ENCODE measurements at places on chromosomes 12 and 14.

GRCh38 chr14:20679907-20680306 is 4.5 kb upstream of the RNASE4 start:
- peak; percentile 62 for DNase-seq

DNA sequence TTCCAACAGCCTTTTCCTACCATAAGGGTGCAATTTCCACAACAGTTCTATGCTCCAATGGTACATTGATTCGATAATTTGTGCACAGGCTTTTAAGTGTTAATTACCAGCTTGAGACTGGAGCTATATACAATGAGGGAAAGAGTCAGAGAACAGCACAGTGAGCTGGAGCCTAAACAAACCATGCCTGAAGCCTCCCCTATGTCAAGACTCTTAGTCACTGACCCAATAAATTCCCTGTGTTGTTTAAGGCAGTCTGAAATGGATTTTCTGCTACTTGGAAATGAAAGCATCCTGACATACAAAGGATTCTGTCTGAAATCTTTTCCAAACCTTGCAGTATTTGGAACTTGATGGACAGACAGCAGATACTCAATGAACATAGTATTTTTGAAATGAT is 149.0 kb downstream of the EFCAB11 start:
- no peak for DNase-seq

GRCh38 chr12:80946591-80946990 is 8.9 kb upstream of the LIN7A start:
- peak; percentile 15 for DNase-seq

DNA sequence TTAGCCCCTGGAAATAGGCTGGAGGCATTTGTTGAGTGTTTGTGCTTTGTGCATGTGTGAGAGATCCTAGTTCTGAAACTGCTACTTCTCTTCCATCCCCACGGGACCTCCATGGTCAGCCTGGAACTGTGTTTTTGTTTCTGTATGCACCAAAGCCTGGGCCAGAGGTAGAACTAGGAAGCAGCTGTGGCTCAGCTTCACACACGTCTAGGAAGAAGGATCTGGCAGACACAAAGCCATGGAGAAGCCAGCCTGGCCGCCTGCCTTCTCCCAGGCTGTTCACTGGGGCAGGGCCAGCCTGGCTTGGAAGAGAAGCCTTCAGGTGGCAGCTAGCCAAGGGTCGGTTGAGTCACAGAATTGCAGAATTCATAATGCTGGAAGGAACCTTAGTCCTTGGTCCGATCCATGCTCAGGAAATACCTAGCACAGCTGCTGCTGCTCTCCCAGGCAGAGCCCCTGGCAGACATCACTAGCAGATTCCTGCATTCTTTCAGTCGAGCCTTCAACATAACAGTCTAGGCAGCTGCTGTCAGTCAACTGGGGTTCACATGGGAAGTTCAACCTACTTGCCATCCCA is 27.0 kb downstream of the RIN3 start:
- peak; percentile 62 for DNase-seq

DNA sequence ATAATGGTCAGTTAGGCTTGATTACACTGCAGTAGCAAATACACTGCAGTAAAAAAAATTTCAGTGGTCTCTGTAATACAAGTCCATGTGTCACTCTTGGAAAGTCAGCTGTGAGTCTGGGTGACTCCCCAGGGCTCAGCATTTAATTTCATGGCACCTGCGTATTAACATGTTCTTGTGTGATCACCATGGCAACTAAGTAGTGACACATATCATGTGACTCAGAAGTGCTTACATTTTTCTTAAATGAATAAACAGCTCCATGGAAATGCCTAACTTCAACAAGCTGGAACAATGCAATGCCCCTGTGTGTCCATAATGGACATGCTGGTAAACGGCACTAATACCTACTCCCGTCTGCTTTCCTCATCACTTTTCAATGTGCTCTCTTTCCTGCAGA is 88.5 kb upstream of the ANO4 start:
- DNase-seq: peak; percentile 91

DNA sequence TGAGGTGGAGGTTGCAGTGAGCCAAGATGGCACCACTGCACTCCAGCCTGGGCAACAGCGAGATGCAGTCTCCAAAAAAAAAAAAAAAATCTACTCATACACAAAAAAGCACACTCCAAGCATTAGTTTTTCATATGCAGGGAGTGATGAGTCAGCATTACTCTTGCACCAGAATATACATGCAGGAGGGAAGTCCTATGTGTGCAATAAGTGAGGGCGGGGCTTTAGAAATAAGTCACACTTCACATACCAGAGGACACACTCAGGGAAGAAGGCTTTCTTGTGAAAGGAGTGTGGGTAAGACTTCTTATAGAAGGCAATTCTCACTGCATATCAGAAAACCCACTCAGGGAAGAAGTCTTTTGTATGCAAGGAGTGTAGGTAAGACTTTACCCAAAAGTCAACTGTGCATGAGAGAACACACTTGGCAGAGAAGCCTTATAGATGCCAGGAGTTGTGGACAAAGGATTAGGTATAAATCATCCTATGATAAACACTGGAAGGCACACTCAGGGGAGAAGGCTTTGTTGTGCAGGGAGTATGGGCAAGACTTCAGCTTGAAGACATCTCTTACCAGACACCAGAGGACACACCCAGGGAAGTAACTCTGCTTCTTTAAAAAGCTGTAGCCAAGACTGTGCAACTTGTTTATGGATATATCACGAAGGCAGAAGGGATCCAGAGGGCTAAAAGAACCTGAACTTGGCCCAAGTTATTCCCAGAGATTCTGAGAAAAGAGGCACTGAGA is 50.5 kb downstream of the ATF7 start:
- no peak for DNase-seq

GRCh38 chr12:5577211-5577612 is 145.3 kb downstream of the NTF3 start:
- DNase-seq: no peak

GRCh38 chr14:56310643-56311042 is 192.4 kb downstream of the PELI2 start:
- DNase-seq: no peak

GRCh38 chr12:15689751-15690191 is 99.4 kb downstream of the EPS8 start:
- no peak for DNase-seq

DNA sequence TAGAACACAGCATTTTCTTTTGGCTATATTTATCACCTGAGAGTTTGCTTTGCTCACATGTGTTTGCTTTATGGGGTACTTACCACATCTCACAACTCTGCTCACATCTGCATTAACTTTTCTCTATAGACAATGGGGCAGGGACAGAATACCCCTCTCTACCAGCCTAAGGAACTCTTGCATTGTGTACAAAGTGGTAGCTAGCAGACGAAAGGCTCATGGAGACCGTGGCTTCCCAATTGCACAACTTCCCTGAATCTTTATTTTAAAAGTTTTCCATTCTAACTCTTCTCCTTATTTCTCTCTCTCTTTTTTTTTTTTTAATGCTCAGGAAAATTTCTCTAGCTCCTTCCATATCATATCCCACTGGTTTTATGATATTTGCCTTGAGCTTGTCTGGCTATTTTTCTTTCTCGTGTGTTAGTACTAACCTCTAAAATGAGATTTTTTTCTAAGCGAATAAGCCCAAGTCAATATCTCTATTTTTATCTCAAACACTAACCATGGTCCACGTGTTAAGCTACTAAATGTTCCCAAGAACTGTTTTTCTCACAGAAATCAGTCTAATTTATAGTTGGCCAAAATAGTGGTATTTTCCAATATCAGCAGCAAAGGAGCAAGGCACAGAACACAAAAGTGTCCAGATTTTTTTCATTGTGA is 155.2 kb downstream of the STXBP6 start:
- no peak for DNase-seq

DNA sequence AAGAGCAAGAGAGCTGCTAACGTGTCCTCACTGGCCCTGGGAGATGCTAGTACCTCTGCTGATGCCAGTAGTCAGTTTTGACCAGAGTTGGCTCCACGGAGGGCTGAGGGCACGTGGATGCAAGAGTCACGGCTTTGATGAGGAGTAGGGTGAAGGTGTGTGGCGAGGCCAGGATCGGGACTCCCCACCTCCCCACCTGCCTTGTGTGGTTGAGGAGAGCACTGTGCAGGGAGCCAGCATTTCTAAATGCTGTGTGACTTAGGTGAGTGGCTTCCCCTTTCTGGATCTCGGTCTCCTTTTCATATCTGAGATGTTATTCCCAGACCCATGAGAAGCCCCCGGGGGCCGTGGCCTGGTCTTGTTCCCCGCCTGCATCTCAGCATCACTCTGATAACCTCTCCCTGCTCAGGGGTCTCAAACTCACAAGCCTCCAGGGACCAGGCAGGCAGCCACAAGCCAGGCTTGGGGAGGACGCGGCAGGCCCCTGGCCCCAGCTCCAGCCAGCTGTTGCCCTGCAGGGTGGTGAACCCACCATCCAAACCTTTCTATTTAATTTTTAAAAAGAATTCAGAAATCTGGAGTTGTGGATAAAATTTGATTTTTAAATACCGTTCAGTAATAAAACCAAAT is 32.1 kb downstream of the MVK start:
- DNase-seq: no peak

DNA sequence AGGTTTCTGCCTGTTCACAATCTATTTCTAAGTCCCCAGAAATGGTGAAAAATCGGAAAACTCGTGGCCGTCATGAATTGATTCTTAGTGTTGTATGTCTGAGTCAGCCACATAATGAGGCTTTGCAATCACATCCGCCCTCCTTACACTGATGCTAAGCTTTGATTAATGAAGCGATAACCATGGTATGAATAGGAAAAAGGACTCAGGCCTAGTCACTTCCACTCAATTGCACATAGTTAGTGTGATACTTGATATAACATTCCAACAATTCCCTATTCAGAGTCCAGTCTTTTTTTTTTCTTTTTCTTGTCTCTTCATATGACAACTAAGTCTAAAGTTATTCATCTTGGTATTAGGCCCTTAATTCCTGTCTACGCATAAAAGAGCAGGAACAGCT is 1231.0 kb downstream of the VRK1 start:
- no peak for DNase-seq

- no peak for DNase-seq
Measured at GRCh38 chr12:3049611-3050249, 27.4 kb upstream of the TSPAN9 start.

GRCh38 chr14:97976861-97977260 is 1179.7 kb downstream of the VRK1 start:
- DNase-seq: no peak

DNA sequence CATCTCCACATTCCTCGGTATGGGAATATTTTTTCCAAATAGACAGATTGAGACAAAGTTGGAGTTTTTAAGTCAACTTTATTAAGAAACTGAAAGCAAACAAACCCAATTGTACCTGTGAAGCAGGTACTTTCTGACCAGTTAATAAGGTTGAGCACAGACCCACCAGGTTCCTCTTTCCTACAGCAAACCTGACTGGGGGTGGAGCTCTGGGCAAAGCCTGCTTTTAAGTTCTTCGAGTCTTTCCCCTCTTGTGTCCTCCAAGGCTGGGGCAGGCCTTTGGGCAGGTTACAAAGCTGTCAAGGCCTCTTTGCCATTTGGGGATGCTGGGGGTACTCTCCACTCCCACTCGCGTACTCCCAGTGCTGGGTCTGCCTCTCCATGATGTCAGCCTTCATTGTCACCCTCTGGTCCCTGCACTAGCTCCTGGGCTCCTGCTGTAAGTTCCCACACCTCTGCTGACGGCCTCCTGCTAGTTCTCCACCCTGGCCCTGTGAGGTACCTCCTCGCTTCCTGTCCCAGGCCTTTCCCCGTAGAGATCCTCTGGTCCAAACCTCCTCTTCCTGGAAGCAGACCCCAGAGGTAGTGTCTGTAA is 3.2 kb downstream of the KCNH3 start:
- no peak for DNase-seq

DNA sequence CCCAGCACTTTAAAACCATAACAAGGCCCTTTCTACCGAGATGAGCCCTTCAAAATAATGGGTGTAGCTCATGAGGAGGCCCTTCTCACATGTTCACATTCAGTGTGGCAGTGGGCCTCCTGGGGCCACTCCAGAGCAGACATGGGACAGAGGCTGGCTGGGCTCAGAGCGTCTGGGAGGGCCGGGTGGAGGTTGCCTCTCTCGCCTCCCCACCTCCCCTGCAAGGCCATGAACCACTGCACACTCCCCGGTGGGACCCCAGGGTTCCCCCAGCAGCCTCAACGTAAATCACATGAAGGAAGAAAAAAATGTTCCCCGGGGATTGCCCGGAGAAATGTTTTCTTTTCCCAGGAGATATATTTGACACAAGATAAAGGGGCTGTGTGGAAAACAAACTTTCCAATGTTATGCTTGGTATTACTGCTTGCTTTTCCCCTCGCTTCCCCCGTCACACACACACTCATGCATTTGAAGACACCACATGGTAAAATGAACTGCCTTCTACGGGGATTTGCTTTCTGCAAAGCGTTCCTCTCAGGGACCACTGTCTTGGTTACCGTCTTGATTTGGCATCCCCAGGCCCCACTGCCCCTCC is 190.7 kb upstream of the CCND2 start:
- no peak for DNase-seq

DNA sequence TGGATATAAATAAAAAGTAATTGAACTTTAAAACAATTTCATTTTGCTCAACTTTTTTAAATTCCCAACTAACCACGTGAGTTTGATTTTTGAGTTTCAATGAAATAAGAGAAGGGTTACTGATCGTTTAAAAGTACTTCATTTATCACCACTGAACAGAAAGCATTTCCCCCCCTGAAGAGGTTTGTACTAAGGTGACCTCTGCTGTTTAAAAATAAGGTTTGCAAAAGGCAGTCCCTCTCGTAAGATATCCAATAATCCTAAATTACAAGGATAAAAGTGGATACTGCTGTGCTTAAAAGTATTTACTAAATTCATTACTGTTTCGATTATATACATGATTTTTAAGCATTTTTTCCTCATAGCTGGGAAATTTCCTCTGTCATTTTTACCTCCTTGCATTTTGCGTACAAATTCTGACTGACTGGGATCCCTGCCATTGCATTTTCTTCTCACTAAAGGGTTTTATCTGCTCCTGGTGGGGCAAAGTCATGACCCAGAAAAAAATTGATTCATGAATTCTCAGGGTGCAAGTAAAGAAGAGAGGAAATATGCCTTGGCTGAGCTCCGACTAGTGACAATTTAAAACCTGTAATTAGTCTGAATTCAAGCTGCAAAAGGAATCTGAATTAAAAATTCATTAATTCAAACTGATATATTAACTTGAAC is 463.8 kb downstream of the PRKD1 start:
- DNase-seq: no peak

DNA sequence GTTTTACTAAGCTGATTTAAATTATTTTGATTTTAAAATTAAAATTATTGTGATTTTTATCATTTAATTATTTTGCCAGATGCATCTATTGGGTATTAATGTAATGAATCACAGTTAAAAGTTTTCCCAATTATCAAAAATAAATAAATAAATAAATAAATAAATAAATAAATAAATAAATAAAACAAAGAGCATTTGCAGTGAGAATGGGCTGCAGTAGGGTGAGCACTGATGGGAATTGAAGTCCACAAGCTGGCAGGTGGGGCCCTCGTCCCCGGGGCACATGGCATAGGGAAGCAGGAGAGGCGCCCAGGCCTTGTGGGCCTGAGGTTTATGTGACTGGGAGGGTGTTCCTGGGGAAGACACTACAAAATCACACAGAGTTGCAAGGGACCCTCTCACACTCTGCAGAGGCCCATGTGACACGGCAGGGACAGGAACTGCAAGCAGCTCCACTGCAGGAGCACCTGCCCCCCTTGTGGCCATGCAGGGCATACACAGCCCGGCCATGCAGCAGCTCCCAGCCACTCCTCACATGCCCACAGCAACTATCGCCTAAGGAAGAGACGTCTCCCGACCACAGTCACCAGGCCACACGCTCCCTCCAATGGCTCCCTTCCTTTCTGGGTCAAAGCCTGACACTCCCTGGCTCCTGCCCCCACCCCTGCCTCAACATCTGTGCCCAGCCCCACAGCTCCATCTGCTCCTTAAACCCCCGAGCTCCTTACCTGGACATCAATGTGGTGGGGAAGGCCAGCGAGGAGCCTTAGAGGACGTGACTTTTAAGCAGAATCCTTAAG is 256.3 kb upstream of the SFSWAP start:
- DNase-seq: peak; percentile 6
